NCI-H1048 (cell line): ENCODE measurements at places on chromosomes 3 and 15.

DNA sequence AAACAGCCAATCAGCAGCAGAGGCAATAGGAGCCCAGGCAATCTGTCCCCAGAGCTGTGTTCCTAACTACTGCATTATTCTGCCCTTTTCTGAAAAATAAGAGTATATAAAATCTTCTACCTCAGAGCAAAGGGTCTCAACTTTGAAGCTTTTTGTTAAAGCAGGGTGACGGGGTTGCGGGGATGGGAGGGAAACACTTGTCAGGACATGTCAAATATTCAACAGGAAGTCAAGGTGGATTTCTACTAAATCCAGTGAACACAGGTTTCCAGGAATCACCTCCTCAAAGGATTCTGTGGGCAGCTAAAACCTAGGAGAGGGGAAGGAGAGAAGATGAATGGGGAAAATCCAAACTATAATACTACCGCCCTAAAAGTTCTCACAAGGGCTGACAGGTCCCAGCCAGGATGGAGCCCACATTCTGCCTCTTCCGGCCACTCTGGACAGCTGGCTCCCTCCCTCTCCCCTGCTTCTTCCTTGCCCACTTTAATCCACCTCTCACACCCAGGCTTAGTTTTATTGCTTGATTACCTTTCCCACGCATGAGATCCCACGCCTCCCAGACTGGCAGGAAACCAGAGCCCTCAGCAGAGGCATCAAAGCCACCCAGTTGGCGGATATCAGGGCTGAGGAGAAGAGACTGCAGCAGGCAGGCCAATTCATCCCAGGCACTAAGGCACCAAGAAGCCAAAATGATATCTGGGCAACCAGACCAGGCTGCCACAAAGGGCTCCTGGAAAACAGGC, 77.2 kb downstream of the OSBPL10 start:
- no peak for DNase-seq

DNA sequence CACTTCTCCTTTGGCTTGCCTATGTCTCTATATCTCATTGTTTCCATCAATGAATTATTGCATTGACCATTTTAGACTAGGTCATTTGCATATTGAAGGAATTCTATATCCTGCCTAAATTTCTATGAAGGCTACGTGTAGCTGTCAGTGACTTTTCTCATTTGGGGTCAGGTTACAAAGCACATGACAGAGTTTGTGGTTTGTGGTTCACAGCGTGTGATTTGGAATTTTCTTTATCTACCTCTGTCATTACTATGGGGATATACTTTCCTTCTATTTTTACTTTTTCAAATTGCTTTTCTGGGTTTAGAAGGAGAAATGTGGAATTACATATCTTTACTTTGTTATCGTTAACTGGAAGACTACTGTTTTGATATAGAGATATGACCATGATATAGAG, 317.3 kb upstream of the CFAP20DC start:
- no peak for DNase-seq

DNA sequence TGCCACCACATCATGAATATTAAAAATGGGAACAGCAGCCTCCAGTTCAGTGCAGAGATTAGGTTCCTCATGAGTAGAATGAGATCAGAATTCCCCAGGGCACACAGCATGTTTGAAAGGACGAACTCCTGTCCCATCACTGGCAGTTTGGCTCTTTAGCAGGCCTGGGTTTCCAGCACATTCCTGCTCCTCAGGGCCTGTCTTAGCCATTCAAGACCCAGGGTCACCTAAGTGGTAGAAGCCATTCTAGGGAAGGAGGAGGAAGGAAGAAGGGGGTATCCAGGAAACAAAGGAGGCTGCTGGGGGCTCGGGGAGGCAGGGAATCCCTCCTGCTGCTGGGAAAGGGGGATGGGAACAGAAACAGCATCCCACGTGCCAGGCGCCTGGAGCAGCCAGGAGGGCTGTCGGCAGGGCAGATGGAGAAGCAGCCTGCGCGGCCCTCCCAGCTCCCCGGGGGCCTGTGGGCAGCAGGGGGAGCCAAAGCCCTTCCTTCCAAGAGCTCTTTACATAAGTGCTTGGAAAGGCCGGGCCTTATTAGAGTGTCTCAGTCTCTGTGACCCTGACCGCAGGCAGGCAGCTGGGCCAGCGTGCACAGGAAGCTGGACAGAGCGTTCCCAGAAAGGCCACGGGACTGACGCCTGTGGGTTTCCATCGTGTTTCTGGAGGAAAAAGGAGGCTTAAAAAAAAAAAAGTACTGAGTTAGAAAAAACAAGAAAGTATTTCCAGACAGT, 24.7 kb downstream of the LOXL1 start:
- no peak for DNase-seq

GRCh38 chr15:32878342-32878741, 160.5 kb downstream of the GREM1 start:
- DNase-seq, result no peak

- no peak for DNase-seq
Observed at GRCh38 chr3:169528289-169528688, 135.2 kb downstream of the MECOM start.

DNA sequence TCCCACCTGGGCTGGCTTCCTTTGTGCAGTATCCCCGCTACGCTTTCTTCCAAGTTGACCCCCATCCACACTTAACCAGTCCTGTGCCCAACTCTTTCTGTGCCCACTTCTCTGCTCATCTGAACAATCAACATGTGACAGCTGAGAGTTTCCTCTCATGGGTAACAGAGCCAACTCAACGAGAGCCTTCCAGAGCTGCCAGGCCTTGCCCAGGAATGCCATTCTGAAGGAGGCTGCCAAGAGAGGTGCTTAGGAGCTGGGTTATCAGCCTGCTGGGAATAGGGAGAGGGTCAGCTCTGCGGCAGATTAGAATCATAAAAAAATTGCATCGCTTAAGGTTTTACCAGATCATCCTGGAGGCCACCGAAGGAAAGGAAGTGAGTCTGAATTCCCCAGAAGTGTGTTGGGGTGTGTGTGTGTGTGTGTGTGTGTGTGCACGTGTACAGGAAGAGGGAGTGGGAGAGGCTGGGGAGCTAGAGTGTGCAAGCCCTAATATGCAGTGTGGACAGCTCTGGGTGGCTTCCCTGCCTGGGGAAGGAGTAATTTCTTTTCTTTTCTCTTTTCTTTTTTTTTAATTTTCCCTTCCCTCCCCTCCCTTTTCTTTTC, 66.7 kb downstream of the ITGA11 start:
- no peak for DNase-seq

DNA sequence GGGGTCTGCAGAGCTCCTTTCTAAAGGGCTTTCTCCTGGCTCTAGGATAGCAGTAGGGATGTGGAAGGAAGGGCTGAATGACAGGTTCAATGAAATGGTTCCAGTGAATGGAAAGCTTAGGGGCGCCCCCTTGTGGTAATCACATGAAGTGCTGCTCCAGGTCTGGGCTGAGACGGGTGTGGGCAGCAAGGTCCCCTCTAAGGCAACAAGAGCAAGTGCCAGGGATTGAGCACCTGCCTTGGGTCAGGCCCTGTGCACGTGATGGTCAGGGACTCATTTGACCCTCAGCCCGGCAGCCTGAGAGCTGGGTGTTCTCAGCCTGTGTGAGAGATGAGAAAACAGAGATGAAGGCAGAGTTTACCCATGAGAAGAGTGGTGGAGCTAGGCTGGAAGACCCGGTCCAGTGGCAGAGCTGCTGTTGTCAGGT, 12.1 kb upstream of the CX3CR1 start:
- DNase-seq, result peak; percentile 20

DNA sequence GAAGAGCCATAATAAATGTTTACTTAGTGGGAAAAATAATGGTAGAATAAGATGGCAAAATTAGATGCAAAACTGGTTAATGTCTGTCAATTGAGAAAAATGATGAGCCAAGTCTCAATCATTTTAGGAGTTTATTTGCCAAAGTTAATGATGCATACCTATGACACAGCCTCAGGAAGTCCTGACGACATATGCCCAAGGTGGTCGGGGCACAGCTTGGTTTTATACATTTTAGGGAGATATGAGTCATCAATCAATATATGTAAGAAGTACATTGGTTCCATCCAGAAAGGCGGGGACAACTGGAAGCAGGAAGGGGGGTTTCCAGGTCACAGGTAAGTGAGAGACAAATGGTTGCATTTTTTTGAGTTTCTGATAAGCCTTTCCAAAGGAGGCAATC, 31.5 kb downstream of the CLEC3B start:
- no peak for DNase-seq

DNA sequence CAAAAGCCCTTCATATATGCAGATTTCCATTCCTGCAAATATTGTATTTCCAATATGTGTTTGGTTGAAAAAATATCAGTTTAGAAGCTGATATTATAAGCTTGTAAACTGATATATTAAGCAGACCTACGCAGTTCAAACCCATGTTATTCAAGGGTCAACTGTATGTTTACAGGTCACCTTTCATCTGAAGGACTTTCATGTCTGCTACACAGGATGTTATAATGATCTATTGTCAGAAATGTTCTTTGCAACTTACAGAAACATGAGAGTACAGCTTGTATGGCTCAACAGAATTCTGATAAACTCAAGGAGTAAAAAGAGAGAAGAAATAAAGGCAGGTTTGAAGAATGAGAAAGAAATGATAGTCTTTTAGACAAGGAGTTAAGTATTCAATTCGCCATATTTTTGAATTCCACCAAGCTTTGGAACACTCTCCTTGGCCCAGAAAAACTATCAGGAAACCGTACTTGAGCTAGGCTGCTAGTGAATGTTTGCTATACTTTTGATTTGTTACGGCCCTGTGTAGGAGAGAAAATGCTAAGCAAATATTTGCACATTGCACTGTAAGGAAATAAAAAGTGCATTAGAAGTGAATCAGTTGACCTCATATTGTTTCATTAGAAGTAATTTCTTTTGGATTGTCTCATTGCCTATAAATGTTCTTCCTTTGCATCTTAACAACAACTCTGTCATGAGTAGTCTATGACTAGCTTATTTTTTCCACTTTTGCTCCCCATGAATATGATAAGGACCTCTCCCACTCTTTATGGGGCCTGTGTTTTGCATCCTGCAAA, 81.2 kb downstream of the NEK11 start:
- DNase-seq, result no peak

- no peak for DNase-seq
Observed at GRCh38 chr15:71971905-71972304, 146.0 kb downstream of the MYO9A start.

DNA sequence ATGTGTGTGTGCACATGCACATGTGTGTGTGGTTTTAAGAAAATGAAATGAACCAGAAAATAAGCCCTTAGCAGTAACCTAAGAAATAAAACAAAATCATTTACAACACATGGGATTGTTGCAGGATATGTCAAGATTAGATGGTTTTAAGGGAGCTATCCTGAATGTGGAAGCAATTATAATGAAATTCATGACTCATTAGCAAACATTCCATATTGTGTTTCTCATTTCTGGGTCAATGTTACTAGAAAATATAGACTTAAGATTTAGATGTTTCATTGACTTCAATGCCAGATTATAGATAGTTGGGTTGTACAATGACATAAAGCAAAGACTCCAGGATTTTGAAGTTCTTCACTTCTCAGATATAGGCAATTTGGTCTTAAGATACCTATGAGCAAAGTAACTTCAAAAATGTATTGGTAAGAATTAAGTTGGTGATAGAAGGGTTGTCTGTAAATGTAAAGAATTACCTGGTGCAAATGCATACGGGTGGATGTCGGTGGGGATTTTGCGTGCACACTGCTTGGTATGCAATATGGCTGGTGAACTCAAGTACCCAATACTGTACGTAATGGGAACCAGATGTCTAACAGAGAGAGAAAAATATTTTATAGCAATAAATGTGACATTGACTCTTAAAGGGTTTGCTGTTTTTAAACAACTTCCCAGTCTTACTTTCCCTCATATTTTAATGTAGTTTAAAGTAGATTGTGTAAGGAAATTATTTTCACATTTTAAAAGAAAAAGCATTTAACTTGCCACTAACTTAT, 53.9 kb upstream of the NR2F2 start:
- no peak for DNase-seq
